ENCODE measurements at places on chromosomes 5 and 9. TPM values are rescaled to one million over a fixed set of nuclear protein-coding genes. Genes with fewer than 3 reads are reported as not detected.

- DNase-seq, result peak; percentile 53
Measured at GRCh38 chr5:24621792-24622191, 23.0 kb downstream of the CDH10 start.

Gene NKD2
- 7.7 TPM for polyA plus RNA-seq

DNA sequence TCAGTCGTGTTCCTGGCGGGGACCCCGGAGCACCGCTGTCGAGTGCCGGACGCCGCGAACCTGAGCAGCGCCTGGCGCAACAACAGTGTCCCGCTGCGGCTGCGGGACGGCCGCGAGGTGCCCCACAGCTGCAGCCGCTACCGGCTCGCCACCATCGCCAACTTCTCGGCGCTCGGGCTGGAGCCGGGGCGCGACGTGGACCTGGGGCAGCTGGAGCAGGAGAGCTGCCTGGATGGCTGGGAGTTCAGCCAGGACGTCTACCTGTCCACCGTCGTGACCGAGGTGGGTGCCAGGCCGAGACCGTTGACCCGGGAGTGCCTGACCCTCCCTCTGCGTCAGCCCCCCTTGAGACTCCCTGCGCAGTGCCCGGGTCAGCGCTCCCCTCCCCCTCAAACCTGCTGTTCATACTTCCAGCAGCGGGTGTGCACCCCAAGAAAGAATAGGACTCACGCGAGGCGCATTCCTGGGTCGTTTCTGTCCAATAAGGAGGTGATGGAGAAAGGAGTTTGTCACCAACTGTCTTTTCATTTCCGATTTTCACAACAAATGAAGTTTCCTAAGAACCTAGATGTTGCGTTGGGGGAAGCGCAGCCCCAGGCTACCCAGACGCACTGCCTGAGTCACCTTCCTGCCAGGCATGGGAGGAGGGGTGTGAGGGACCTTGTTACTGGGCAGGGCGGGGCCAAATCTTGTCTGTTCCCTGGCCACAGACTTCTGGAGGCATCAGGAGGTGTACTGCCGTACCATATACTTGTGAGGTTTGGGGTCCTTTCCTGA is 722 bp downstream of the SLC22A4 start:
- no peak for DNase-seq

Gene SELENOP
- polyA plus RNA-seq, result 826 TPM

DNA sequence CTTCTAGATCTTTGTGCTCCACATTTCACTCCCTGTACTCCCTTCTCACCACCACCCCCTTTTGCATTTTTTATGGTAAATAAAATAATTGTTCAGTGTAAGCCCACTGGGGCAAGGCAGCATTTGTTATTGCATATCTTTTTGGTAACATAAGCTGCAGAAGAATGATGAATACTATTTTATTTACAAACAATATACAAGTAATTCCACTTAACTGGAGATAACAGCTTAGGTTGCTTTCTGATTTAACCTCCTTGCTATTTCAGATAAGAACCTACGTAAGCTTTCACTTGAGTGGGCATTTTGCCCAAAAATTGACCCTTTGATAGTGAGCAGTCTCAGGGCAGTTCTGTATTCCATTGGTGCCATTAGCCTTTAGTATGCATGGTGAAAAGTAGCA is 417.9 kb downstream of the SH3GL2 start:
- DNase-seq, result no peak

Gene RIOK2
- 51.4 TPM for polyA plus RNA-seq

Gene CFAP157
- 9.2 TPM for polyA plus RNA-seq

Gene CHSY3
- polyA plus RNA-seq, result 5.2 TPM

- DNase-seq, result no peak
Measured at GRCh38 chr9:35852876-35853865, 17.0 kb downstream of the OR13J1 start.

- no peak for DNase-seq
Measured at GRCh38 chr5:140996060-140996459, 29.8 kb downstream of the PCDHAC2 start.

DNA sequence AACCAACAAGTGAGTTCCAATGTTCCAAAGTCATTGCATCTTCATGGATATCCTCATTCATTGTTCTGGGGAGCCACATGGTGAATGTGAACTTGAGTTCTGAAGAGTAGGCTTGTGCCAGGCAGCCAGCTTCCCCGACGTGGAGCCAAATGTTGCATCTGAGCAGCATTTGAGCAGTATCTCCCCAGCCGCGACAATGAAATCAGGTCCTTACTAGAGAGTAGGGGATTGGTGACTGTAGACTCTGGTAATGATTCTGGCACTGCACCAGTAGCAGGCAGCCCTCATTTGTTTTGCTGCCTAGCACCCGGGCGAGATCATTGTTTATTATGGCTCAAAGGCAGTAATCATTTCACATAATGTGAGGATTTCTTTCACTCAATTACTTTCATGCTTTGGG is 451.4 kb upstream of the C9orf72 start:
- no peak for DNase-seq

Gene GBGT1
- 3.6 TPM for polyA plus RNA-seq

GRCh38 chr5:136037001-136037705 is 8.4 kb downstream of the TGFBI start:
- no peak for DNase-seq

DNA sequence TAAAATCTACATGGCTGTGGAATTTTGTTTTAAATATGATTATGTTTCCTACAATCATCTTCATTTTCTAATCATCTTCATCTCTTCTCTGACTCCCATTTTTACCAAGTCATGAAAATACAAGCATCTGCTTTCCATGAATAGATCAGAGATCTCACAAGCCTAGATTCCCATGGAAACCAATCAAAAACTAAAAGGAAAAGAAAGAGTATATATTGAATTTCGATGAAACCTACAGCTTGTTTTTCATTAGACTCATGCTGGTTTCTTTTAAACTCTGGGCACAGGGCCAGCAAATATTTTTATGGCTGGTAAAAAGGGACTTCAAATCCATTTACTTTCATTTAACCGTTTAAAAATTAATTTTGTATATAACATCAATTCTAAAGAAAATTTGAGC is 51.2 kb downstream of the INVS start:
- no peak for DNase-seq

- DNase-seq, result no peak
Measured at GRCh38 chr9:90142580-90142979, 500.0 kb downstream of the DIRAS2 start.

DNA sequence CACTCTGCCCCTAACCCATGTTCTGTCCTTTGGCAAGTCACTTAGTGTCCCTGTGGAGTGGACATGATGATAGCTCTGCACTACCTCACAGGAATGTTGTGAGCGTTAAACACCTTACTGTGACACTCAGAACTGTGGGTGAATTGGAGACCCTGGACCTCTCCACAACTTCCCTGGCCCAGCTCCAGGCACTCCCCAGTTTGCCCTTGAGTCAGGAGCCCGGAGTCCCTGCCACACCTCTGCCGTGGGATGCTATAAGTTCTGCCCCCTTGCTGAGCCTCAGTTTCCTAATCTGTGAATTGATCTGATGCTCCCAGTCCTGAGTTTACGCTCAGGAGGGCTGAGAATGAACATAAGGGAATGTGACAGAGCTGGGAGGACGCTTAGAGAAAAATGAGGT is 34.4 kb downstream of the GSN start:
- no peak for DNase-seq

GRCh38 chr5:169139480-169140050 is 161.4 kb downstream of the SLIT3 start:
- DNase-seq, result peak; percentile 40

DNA sequence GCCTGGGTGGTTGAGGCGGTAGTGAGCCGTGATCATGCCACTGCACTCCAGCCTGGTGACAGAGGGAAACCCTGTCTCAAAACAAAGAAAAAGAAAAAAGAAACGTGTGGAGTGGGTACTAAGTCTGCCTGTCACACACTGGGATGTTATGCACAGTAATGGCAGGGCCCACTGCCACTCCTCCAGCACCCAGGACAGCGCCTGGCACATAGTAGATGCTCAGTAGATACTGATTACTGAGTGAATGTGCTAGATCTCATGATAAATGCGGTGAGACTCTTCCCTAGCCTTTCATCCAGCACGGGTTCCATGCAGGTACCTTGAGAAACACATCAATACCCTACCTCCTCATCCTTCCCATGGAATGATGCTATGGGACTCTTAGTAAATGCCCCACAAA is 87.4 kb upstream of the HSPA9 start:
- DNase-seq, result no peak

DNA sequence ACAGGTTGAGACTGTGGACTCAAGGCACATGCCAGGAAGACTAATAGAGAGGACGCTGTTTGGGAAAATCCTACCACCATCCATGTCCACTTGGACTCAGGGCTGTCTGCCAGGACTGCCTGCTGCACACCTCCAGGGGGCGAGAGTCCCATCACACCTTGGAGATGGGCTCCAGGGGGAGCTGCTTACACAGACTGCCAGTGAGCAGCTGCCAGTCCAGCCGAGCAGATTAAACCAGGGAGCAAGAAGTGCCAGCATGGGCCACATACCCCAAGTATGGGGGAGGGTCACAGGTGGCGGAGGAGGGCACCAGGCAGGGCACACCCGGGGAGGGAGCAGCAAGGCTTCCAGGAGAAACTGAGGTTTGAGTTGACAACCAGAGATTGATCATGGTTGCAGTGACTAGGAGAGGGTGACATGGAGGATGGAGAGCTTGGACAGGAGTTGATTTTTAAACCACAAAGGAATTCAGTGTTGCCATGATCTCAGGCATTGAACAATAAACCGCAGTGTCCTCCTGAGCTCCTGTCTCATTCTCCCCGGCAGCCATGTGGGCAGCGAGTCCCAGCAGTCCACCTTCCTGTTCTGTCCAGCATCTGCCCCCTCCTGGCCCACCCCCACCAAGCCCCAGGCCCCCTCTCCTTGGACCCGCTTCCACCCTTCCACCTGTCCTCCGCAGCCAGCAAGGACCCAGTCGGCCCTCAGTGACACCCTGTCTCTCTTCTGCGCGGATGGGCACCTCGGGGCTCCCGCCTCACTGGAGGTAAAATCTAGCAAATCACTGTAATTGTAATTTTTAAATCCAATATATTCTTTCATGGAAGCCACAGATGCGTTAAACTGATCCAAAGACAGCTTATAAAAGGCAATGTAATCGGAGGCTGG is 3.1 kb upstream of the VAV2 start:
- no peak for DNase-seq

Measured in right lung (tissue), 10 donors.